ENCODE measurements at places on chromosomes 6 and 20.

GRCh38 chr6:125163811-125164210 is 10.2 kb downstream of the TPD52L1 start:
- DNase-seq = no peak

GRCh38 chr6:157768863-157769551 is 54.0 kb upstream of the SNX9 start:
- DNase-seq = no peak

- no peak for DNase-seq
These were observed 25.1 kb upstream of the UTRN start for GRCh38 chr6:144259986-144260385.

DNA sequence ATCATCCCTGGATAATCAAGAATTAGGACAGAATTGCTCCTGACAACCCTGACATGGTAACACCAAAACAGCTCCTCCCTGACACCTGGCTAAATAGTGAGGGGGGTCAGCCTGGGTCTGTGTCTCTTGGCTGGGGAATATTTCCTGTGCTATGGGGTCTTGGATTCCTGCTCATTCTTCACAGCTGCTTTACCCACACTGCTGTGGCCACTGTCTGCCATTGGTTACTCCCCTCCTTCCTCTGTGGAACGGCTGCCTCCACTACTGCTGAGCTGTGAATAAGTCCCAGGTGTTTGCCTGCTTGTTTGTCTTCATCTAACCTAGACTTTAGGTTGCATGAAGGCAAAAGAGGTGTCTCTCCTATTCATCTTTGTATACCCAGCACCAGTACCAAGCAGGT is 33.9 kb upstream of the TXLNB start:
- no peak for DNase-seq

- DNase-seq = no peak
These were observed 62.1 kb downstream of the STK35 start for GRCh38 chr20:2163757-2164156.

DNA sequence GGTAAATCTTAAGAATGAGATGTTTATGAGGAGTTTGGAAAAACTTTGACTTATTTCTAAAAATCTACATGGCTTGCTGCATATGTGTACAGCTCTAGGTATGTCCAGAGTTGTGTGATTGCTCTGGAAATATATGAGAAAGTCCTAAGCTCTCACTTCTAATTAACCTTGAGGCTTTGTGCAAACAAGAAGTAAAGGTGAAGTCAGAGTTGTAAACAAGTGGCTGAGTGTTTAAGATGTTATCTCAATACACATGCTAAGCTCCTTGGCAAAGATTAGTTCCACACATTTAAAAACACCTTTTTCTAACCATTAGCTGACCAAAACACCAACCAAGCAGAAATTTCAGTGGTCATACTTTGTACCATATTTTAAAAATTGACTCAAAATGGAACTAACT is 684.2 kb downstream of the HTR1B start:
- DNase-seq = no peak

DNA sequence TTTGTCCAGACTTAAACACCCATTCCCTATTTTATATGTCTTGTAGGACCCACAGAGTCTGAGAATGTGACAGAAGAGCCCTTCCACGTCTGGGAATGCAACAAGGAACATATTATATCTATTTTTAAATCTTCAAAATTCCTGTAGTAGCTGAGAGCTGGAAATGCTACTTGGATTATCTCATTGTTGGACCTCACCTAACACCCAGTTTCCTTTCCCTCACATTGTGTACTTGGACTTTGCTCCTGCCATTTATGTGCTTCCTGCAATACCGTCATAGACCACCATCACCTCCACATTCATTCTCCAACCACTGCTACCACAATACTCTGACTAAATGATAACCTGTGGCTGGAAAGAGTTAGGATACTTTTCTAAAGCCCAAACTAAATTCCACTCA is 335.4 kb downstream of the COL12A1 start:
- DNase-seq = no peak

DNA sequence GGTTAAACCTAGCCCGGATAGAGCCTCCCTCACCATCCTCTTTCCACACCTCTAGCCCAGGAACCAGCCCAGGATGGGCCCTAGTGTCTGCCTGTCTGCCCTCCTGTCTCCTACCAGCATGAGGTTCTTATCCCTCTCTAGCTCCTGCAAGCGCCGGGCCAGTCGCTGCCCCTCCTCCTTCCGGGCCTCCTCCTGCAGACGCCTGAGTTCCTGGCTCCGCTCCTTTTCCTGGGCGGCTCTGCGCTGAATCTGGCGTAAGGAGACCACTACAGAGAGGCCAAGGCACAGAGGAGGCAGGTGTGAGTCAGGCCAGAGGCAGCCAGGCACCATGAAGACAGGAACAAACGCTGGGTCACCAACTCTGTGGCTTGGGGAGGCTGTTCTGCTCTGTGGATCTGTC is 4.3 kb upstream of the PSORS1C2 start:
- DNase-seq = no peak

DNA sequence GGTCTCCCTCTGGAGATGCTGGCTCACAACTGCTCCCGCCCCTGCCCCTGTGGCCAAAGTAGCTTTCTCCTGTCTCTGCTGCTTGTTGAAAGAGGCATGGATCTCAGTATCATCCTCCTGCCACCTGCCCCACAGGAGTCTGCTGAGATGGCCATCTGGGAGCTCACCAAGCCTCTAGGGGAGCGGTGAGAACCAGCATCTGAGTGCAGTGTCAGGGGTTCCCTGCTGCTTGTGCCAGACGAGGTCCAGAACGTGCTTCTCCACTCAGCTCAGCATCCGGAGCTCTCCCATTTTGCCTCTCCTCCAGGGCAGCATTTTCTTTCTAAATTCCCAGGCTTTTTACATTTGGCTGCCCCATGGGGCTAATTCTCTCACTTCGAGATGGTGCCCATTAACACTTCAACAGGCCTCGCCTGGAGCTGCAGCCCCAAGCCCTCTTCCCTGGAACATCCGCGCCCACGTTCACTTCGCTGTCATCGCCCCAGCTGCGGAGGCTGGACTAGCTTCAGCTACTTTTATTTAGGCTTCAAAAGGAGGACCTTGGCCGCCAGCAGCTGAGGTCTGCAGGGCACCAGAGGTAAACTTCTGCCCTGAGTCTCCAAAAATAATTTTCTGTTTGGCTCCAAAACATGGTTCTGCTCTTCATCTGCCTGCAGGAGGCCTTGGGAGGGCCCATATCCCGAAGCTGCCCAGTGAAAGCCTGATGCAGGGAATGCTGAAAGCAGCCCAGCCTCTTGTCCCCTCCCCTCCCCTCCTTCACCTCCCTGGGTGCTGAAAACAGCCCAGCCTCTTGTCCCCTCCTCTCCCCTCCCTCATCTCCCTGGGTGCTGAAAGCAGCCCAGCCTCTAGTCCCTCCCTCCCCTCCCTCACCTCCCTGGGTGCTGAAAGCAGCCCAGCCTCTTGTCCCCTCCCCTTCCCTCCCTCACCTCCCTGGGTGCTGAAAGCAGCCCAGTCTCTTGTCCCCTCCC is 25.2 kb upstream of the MLN start:
- no peak for DNase-seq

DNA sequence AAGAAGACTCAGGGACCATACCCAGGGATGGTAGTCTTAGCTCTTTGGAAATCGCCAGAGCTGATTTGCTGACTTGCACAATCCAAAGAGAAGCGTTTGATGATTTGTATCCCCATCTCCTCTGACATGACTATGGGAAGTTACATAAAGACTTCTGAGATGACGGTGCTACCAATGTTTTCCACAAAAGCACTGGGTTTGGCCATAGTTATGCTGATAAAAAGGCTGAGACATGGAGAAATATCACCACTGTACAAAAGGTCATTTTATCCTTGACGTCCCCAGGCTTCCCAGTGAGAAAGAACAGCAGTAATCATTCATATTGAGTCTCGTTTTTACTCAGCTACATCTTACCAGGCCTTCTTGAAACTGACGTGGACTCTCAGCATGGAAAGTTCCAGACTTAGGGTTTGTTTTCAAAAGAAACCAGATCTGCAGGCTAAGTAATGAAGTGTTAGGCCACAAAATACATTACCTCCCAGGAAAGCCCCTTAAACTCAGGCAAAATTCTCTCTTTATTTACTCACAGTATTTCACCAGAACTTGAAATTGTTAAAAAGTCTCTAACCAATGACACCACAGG is 370.3 kb upstream of the JARID2 start:
- DNase-seq = no peak

DNA sequence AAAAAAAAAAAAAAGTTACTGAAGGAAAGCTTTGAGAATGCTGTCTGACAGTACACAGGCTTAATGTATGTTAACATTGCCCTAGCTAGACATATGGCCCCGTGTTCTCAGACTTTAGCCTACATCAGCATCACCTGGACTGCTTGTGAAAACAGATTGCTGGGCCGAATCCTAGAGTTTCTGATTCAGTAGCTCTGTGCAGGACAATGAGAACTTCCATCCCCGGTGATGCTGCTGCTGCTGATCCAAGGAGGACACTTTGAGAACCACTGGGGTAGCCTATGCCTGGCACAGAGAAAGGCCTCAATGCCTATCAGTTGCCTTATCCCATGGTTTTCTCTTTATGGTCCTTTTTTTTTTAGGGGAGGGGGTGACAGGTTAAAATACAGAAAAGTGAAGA is 1.6 kb downstream of the HCK start:
- no peak for DNase-seq

DNA sequence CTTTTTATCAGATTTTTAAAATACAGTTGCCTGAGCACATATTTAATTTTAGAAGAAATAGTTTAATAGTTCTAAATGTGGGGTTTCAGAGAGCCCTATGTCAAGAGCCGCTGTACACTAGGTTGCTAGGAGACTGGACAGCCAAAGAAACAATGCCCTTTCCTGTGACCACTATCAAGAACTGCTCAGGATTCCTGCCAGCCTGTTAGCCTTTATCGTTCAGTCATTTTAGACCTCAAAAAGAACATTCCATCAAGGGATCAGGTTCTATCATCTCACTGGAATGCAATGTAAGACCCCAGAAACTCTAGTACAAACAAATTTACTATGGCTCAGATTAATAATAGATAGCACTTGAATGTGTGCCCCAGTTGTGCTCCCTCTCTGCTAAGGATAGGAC is 181.2 kb upstream of the CCN2 start:
- no peak for DNase-seq

DNA sequence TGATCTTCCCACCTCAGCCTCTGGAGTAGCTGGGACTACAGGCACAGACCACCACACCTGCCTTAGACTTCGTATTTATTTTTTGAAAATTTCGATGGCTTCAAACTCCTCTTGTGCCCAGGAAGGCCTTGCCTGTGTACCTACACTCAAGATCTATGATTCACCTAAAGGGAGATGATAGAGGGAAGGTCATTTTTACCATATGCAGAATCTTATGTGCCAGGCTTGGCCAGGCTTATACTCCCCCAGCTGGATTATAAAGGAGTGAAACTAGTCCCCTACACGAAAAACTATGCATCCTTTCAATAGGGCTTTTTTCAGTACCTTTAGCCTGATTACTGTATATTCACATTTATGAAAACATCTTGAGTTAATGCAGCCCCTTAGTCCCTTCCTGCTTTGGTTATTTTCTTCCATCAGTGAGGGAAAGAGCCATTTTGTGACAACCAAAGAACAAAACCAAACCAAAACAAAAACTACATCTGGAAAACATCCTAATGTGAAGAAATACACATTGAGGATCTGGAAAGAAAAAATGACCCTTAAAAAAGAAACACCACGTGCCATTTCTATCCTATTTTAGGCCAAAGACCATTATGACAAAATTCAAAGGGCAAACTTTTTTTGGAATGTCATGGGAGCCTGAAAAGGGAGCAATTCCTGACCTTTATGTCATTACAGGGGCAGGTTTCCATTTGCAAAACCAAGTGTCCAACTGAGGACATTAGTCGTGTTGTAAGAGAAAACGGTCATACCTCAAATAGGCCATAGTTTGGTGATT is 34.7 kb downstream of the RIPOR2 start:
- DNase-seq = no peak

GRCh38 chr6:89927264-89927663 is 33.0 kb downstream of the GJA10 start:
- DNase-seq = no peak

- DNase-seq = no peak
These were observed 116.2 kb upstream of the STMND1 start for GRCh38 chr6:16985513-16986284.

Data from activated CD4-positive, alpha-beta T cell treated with anti-CD3 and anti-CD28 coated beads, Interleukin-2, amount 50 U/mL, for 4 hours (primary cell).